Heart right ventricle (tissue), 16 donors: ENCODE measurements at places on chromosomes 13 and 19.

GRCh38 chr13:34842466-34842865 lies 99.6 kb upstream of the NBEA start:
- H3K4me3 ChIP-seq: no peak overlapping the region
- no peaks in the 10 kb centered on the region for H3K36me3 ChIP-seq
- no peak overlapping the region for H3K27ac ChIP-seq

DNA sequence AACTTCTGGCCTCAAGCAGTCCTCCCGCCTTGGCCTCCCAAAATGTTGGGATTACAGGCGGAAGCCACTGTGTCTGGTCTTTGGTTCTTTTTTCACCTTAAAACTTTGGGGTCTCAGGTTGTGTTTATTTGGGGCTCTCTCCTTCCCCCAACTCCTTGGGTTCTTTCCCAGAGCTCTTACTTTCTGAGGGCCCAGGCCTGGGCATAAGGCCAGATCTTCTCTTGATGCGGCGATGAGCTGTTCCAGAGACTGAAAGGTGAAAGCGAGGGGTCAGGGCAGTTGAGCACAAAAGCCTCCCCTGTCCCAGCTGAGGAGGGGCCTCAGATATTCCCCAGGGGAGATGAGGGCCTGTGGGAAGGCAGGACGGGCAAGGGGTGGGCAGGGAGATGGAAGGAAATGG lies 7.1 kb downstream of the POLR1G start:
- H3K36me3 ChIP-seq: peaks cover 21% of the 10 kb centered on the region
- no peak for DNase-seq
- H3K4me1 ChIP-seq: peaks cover 4% of the 10 kb centered on the region

DNA sequence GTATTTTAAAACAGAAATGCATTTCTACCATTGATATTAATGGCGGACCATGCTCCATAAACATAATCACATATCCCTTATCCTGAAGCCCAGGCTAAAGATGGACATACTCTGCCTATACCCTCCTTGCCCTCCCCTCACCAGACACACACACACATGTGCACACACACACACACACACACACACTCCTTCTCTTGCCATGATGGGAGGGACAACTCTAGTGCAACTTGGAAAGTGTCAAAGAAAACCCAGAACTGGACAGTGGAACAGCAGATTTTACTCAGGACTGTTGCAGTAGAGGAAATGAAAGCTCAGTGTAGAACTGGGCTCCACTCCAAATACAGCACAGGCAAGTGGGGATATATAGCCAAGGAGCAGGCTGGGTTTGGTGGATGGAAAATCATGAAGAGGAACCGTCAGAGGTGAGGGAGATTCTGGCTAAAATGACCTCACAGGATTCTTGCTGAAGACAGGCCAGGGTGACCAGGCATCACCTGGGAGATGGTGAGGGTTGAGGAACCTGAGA lies 40.8 kb downstream of the TNFRSF19 start:
- peak; percentile 68 for DNase-seq
- H3K4me1 ChIP-seq: peaks cover 43% of the 10 kb centered on the region
- no peaks in the 10 kb centered on the region for H3K27me3 ChIP-seq
- H3K36me3 ChIP-seq: no peaks in the 10 kb centered on the region
- H3K4me3 ChIP-seq: no peak overlapping the region
- H3K27ac ChIP-seq: peak overlapping the region; percentile 37

DNA sequence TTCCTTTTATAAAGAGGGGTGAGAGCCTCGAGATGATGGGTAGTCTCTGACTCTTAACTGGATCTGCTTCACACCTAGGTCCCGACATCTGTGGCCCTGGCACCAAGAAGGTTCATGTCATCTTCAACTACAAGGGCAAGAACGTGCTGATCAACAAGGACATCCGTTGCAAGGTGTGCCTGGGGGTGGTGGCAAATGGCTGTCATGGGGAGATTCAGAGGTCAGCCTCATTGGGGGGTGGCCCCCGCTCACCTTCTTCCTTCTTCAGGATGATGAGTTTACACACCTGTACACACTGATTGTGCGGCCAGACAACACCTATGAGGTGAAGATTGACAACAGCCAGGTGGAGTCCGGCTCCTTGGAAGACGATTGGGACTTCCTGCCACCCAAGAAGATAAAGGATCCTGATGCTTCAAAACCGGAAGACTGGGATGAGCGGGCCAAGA lies 1.6 kb downstream of the CALR start:
- no peaks in the 10 kb centered on the region for H3K27me3 ChIP-seq
- peak overlapping the region; percentile 96 for H3K27ac ChIP-seq
- peaks cover 7% of the 10 kb centered on the region for H3K36me3 ChIP-seq
- peak overlapping the region; percentile 100 for H3K4me3 ChIP-seq
- H3K4me1 ChIP-seq: peaks cover 16% of the 10 kb centered on the region

DNA sequence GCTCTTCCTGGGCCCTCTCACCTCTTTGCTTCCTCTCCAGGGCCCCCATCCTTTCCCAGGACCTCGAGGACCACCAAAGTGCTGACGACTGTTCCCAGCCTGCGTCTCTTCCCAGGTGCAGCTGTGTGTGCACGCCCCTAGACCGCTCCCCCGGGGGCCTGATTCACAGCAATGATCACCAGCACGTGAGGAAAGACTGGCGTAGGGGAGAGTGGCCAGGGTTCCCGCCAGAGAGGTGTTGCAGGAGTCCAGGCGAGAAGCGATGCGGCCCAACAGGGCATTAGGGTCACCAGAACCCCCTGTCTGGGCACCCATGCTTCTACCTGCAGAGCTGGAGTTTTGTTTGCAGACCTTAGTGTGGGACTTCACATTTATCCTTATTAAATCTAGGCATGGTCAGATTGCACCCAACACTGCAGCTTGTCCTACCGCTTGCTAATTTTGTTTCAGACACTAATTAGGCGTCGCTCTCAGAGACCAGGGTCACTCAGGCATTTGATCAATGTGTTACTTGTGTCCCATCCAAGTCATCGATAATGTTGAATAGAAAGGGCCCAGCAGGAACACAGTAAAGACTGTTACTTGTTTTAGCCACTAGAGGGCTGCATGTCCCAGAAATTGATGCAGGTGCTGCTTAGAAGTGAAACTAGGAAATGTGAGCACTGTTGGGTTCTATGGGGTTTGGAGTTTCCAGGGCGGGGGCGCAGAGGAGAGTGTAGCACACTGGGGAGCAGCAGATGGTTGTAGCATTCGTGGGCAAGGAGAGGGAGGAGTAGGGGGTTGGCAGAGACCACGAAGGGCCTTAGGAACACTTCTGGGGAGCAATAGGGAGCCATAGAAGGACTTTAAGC lies 53.2 kb downstream of the CDADC1 start:
- H3K27ac ChIP-seq: no peak overlapping the region
- DNase-seq: no peak
- H3K27me3 ChIP-seq: no peaks in the 10 kb centered on the region
- peaks cover 6% of the 10 kb centered on the region for H3K4me1 ChIP-seq
